ENCODE measurements at places on chromosomes 4 and X.
A peak's percentile ranks its signal among the peaks of the same experiment; 100 is the strongest.

DNA sequence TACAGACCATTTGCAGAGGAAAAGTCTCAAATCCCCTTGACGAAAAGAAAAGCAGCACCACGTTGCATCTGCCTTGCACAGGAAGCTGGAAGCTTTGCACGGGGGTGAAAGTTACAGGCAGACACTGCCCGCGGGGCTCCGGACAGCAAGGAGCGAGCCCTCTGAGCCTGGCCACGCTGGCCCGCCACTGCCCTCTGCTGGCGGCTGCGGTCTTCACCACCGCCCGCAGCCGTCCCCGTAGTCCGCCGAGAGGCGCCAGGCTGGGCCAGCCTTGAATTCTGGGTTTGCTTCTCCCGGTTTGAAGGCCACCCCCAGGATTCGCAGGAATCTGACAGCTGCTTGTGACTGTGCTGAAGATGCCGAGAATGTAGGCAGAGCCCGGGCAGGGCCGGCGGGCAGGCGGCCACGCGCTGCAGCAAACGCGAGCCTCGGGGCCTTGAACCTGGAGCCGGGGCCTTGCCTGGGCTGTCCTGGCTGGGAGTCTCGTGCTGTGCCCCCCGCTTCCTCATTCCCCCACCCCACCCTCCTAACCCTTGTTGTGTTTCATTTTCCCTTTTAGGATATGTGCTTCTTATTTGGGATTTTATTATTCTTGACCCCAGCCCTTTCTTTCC is 49.2 kb downstream of the ENPP6 start:
- DNase-seq = peak; percentile 94

GRCh38 chr4:81375745-81376144 is 96.0 kb downstream of the RASGEF1B start:
- no peak for DNase-seq

DNA sequence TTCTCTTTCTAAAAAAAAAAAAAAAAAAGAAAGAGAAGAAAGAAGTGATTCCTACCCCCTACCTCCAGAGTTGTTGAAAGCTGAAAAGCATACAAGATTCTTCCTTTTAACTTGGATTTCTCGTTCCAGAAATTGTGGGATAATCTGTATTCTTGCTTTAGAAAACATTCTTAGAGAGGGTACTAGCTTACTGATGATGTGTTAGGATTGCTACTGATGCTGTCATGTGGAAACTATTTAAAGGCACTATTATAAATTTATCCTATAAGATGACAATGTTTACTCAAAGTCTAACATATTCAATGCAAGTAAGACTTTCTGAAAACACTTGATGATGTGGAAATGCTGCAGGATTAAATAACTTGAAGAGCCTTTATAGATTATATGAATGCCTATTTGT is 204.0 kb upstream of the PUDP start:
- no peak for DNase-seq

GRCh38 chr4:139314047-139314800 is 11.9 kb upstream of the NDUFC1 start:
- no peak for DNase-seq

DNA sequence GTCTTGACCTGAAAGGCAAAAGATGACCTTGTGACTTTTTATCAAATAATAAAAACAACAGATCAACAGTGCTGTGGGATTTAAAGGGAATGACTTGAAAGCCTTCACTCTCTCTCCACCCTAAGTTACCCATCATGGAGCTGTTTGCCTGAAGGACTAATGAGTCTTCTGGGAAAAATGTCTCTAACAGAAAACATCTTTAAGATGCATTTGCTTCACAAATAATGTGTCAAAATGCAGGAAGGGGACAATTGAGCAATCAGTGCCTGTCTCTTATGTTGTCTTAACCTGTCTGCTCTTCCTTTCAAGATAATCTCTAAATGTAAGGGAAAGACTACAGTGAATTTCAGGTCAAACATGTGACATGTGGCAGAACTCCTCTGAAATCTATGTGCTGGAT is 766.6 kb downstream of the PDHA2 start:
- DNase-seq = no peak

GRCh38 chr4:121684561-121684960 is 12.2 kb downstream of the ANXA5 start:
- DNase-seq = no peak

GRCh38 chr4:34046580-34046979 is 2197.7 kb downstream of the ARAP2 start:
- DNase-seq = peak; percentile 5

DNA sequence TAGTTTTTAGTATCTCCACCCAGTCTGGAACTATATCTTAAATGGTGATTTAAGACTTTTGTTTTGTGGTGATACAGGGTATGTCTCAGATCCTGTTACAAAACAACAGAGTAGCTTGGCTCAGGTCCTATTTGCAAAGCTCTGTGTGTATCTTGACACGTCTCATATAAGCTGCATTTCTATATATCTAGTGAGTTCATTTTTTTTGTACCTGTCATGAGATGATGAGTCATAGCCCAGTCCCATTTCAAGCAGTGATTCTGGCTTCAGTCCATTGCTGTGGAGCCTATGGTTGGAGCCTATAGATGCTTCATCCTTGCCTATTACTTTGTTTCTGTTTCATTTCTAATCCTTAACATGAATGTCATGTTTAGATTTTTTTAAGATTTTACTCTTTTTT is 23.0 kb downstream of the GRXCR1 start:
- no peak for DNase-seq

GRCh38 chrX:580030-580429 is 50.6 kb upstream of the SHOX start:
- no peak for DNase-seq

GRCh38 chr4:87489678-87490077 is 39.5 kb downstream of the SPARCL1 start:
- peak; percentile 30 for DNase-seq

DNA sequence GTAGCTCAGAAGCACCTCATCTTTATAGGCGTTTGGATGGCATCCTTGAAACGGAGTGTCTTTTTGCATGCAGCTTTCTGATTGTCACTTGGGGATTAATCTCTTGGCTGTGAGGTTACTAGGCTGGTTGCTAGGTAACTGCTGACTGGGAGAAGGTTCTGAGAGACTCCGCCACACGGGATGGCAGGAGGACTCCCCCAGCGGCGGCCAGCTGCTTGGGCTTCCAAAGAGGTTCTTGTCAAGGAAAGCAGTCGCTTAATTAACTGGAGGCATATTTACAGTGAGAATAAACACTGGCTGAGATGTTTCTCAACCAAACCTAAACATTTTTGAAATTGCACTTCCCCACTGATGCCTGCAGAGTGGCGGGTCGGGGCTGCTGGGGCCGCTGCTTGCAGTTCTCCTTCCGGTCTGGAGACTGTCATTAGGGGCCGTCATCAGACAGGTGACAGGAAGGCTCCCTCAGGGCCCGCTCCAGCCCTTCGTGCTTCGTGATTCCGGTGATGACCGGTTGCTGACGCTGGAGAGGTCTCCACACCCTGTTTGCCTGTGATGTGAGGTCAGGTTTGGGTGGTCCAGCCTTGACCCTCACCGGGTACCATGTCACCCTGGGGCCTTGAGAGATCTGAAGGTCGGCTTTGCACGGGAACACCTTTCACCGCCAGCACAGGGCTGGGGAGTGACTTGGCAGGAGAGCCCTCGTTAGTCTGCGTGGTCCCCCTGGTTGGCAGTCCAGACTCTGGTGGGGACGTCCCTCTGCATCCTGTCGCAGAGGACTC is 9.1 kb downstream of the NSG1 start:
- no peak for DNase-seq

DNA sequence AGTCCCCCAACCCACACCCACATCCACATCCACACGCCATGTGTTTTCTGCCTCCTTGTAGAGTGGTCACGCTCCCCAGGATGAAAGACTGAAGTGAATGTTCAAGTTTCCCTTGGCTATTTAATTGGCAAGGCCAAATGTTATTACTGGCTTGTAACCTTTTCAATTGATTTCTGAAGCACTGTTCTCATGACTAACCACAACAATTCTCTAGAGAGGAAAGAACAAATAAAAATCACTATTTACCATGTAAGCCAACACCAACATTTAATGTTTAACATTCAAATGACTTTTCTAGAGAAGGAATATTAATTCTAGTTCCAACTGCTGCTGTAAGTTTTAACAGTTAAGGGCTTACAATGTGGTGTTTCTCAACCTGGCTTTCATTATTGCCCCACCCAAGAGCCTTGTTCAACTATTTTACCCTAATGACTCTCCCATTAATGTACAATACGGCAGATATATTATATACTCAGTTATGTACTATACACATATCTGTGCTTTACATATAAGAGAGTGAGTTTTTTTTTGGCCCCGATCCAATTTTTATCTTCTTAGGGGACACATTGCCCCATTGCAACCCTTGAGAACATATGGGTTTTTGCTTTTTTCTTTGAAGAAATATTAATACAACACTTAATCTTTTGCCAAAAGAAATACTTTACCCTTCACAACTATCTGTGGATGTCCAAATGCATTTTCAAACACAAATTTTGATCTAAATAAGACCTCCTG is 46.5 kb downstream of the RELL1 start:
- DNase-seq = no peak

GRCh38 chr4:25694466-25694865 is 38.8 kb downstream of the SLC34A2 start:
- DNase-seq = no peak

DNA sequence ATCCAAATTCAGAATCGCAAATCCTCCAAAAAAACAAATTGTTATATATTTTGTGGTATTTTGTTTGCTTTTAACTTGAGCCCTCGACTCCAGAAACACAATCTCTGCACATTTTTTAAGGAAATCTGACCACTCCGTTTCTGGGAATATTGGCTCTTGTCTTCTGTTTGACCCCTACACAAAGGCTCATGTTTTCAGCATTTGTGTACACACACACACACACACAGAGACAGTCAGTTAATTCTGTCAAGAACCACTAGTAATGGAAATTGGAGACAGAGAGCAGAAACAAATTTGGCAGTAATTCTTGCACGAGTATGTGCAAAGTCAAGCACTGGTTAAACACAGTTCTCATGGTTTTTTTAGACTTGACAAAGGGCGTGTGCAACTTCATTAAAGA is 115.4 kb downstream of the AFAP1 start:
- no peak for DNase-seq

DNA sequence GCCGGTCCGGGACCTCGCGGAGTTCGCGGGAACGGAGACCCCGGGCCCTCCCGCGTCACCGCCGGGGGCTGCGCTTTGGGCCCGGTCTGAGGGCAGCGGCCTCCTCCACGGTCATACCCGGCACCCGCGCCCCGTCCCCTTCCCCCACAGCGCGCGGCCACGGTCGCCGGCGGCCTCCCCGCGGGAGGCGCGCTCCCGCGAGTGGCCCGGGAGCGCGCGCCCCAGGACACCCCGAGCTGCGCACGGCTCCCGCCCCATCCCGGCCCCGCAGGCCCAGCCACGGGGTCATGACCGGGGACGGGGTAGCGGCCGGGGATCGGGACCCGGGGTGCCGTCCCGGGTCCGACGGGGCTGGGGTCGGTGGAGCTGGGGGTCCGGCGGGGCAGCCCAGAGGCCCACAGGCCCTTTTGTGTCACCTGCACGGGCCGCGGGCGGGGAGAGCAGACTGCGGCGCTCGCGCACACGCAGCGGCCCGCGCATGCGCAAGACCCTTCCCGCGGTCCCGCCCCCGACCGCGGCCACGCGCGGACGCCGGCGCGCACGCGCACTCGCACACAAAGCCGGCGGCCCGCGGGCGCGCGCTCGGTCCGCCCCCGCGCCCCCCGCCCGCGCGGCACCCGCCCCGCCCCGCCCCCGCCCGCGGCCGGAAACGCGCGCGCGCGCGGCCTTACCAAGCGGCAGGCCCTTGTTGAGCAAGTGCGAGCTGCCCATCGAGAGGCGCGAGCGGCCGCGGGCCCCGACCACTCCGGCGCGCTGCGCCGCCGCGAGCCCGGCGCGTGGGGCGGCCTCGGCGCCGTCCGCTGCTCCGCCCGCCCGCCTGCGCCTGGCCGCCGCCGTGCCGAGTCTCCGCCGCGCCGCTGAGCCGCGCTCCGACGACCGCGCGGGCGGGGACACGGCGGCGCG is at the start of gene CTBP1:
Gene CTBP1, minus strand, starts transcription at position 886 of the 903 bp plus-strand sequence. CDS start 7,799 bp downstream, outside the sequence.
- DNase-seq = peak; percentile 100
